ENCODE measurements at places on chromosomes 4 and X.
A peak's percentile ranks its signal among the peaks of the same experiment; 100 is the strongest.

GRCh38 chr4:140126261-140126660, 27.7 kb downstream of the MAML3 start:
- DNase-seq = no peak

GRCh38 chrX:115259238-115259875, 25.5 kb upstream of the LRCH2 start:
- DNase-seq = peak; percentile 23

- DNase-seq = no peak
Observed at GRCh38 chr4:4735870-4736269, 123.6 kb upstream of the MSX1 start.

GRCh38 chrX:150897421-150898320, 797 bp downstream of the CD99L2 start:
- peak; percentile 24 for DNase-seq

- DNase-seq = no peak
Observed at GRCh38 chr4:177266506-177266905, 43.2 kb upstream of the NEIL3 start.

GRCh38 chrX:97123001-97123400, 239.3 kb downstream of the RPA4 start:
- DNase-seq = no peak

- DNase-seq = no peak
Observed at GRCh38 chrX:101427954-101428353, 19.9 kb downstream of the HNRNPH2 start.

DNA sequence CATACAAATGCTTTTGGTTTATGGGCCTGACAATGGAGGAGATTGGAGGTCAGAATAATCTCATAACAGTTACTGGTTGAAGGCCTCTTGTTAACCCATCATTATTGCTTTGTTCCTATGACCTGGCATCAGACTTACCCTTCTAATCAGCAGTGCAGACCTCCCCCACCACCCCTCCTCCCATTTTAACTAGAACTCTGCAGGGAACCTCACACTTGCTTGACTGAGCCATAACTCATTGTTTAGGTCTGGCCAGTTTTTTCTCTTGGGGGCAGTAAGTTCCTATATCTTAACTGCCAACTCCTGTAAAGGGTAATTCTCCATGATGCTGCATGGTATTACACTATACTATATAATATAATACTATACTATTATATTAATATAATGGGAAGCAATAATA, 609.3 kb downstream of the IL1RAPL1 start:
- DNase-seq = no peak

DNA sequence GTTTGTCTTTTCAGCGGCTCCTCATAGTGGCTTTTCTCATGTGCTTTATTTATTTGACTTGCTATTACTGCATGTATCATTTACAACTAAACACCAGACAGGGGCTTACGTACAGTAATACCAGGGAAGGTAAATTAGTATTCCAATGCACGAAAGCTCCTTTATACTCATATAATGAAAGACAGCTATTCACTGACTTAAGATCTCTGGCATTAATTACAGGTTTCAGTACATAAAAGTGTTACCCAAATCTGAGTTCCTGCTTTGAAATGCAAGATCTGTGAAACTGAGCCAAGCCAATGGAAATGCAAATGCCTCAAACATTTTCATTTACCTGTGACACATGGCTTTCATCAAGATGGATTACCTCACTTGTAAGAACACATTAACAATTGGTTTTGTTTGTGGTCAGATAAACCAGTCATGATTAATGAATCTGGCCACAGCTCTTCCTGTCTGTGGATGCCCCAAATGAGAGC, 107.2 kb downstream of the ANAPC4 start:
- no peak for DNase-seq

DNA sequence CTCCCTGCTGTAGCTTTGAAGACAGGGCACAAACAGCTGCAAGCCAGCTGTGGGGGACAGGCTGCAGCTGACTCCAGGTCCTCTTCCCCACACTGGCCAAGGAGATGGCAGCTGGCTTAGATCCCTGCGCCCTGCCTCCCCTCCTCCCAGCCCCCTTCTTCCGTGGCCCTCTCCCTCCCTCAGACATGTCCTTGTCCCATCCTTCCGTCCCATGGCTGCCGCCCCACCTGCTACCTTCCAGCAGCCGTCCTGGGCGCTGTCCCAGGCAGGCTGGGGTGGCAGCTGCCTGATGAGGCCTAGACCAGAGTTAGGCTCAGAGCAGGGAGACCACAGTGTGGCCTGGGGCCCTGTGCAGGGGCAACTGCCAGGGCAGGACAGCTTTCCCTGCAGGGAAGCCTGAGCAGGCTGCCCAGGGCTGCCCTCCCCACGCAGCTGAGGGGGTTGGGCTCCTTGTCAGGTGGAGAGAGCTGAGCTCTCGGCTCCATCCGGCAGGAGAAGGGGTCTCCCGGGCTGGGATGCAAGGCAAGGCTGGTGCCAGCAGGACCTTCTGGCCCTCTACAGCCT, 3.3 kb upstream of the BGN start:
- DNase-seq = no peak

GRCh38 chr4:65845199-65845773, 175.0 kb upstream of the EPHA5 start:
- no peak for DNase-seq

GRCh38 chr4:8537041-8537461, 43.1 kb upstream of the GPR78 start:
- DNase-seq = no peak

- DNase-seq = no peak
Observed at GRCh38 chr4:106424426-106424825, 55.8 kb upstream of the GIMD1 start.

GRCh38 chr4:181688872-181689271, 554.3 kb upstream of the TENM3 start:
- DNase-seq = no peak

DNA sequence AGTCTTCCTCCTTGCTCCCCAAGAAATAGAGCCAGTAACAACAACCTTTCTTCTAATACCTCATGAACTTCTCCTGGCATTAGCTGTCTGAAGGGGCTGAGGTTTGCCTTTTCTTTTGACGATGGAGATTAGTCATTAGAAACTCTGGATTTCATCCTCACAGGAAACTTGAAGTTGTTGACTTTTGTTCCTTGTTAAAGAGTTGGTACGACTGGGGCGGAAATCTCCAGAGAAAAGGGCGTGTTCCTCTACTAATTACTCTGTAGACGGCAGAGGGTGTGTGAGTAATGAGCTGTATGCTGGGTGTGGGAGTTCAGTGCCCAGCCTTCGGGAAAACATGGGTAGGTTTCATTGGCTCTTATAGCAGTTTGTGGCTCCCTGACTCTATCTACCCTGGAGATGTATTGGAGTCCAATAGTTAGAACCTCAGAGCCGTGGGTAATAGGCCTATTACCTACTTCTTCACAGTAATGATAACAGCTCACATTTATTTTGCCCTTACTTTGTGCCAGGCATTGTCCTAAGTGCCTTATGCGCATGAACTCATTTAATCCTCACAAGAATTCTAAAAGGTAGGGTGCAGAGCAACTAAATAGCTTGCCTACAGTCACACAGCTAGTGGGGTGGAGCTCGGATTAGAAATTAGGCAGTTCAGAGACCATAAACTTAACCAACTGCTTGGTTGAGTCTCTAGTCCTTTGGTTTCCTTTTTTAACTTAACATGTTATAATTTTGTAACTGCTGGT, 23.4 kb downstream of the TMEM164 start:
- no peak for DNase-seq

- DNase-seq = no peak
Observed at GRCh38 chr4:47809654-47810203, 28.1 kb downstream of the CORIN start.

- DNase-seq = no peak
Observed at GRCh38 chr4:139951021-139951420, 203.0 kb downstream of the MAML3 start.

GRCh38 chrX:134911348-134911747, 79.4 kb upstream of the SMIM10 start:
- no peak for DNase-seq

DNA sequence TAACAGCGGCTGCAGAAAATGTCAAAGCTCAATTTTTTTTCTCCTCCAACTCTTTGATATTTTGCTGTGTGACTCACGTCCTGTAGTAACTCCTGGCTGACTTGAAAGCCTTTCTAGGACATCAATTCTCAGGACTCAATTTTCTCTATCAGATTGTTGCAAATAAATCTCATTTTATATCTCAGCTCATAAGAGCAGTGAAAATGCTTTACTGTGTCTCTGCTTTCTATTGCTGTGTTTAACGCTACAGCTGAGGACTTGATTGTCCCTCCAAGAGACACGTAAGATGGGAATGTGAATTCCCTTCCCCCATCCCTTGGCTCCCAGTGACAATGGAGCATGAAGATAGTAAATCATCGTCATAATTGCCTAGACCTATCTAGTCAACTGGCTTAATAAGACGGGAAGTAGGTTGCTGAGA, 20.5 kb upstream of the CBR4 start:
- DNase-seq = no peak

- DNase-seq = no peak
Observed at GRCh38 chr4:53551958-53552357, 39.3 kb downstream of the LNX1 start.

DNA sequence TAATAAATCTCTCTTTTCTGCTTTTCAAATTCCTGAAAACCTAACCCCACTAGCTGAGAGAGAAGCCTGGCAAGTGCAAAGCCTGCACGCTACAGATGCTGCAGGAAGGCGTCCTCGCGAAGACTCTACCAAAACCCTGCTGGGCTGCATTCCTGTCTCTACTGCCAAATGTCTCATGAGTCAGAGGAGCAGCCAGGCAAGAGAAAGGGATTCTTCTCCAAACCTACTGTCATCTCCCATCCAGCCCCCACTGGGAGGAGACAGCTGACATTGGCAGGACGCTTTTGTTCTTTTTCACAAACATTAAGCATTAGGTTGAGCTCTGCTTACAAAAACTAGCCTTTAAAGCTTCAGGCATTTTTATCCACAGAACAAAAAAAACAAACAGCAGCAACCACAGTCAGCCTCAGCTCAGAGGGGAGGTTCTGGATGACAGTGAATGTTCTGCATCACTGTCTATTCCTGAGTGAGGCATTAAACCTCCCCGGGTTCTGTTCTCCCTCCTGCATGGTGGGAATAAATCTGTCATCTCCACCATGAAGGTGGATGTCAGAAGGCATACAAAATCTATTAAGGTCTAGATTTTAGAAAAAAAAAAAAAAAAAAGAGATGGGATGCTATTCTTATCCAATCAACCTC, 18.0 kb downstream of the CRMP1 start:
- no peak for DNase-seq

DNA sequence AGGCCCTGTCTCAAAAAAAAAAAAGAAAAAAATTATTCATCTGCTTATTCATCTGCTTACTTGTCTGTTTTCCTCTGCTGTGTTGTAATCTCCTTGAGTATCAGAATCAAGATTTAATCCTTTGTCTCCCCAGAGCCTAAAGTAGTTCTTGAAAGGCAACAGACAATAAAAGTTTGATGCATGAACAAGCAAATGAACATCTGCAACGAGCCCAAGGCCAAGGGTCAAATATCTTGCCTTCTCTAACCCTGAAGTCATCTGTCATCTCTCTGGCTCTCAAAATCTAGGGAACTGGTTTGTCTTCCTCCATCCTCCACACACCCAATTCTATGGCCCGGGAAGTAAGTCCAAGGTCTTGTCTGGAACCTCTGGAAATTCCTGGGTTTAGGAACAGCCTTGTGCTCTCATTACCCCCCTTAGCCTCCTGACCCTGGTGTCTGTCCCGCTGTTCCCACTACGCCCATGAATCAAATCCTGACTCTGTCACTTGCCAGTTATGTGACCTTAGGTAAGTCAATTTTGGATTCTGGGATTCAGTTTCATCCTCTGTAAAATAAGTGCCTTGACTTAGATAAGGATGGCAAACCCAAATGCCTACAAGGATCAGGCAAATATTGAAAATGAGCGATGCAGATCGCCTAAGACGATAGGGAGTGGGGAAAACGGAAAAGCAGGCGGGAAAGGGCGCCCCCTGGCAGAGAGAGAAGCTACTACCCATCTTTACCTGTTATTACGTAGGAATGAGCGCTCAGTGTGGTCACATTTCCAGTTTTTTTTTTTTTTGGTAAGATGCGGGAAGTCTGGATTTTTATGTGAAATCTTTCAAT, 102.7 kb upstream of the DHX15 start:
- no peak for DNase-seq

DNA sequence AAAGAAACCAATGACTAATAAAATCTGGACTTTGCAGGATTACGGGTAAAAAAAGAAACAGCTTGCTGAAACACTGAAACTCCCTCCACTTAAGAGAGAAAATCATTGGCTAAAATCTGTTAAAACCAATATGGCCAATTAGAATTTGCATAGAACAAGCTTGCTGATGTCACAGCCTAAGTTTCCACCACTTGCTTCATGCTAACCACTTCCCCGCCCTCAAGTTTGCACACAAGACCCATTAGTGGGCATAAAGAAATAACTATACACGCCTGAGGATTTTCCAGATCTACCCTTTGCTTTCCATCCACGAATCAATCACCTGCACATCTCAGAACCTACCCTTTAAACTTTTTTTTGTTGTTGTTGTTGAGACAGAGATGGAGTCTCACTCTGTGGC, 42.7 kb upstream of the PHEX start:
- no peak for DNase-seq

DNA sequence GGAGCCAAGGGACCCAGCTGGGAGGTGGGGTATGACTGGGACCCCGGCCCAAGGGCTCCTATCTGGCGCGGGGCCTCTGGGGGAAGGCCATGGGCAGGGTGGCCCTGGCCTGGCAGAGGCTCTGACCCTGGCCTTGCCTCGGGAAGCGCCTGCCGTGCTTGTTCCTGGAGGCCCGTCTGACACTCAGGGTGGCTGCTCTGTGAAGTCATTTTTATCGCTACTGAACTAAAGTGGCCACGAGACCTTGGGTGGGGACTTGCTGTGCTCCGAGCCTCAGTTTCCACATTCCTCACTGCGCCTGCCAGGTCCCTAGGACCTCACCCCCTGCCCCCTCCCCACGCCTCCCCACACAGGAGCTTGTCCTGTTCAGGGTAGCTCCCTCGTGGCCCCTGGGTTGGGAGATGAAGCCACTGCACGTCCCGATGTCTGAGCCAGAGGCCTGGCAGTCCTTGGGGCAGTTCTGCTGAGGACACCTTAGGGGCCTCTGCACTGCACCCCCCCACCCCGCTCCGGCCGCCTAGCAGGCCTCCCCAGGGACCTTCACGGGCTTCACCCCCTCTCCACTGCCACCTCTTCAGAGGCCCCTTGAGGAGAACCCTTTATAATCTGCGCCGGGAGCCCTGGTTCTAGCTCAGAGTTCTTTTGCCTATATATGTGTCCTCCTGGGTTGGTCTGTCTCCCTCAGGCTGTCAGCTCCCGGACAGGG, 639 bp upstream of the SORCS2 start:
- no peak for DNase-seq

GRCh38 chr4:104848597-104849225, 298.0 kb upstream of the TET2 start:
- no peak for DNase-seq

- DNase-seq = peak; percentile 17
Observed at GRCh38 chrX:115067812-115068211, 50.4 kb upstream of the IL13RA2 start.

DNA sequence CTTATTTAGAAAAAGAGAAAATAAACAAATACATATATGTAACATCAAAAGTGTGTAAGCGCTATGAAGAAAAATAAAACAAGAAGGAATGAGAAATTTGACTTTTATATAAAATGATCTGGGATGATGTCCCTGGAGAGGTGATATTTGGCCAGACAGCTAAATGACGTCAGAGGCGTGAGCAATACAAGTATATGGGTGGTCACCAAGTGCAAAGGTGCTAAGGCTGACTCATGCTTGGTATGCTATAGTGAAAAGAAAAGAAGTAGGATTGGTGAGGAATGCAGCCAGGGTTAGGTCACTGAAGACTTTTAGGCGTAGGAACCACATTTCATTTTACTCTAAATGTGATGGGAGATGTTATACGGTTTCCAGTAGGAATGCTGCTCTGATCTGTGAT, 1049.1 kb upstream of the TENM3 start:
- no peak for DNase-seq

Measured in renal pelvis (tissue), 12 donors.